NCI-H2029 (cell line): ENCODE measurements at places on chromosomes 11 and 22.
A peak's percentile ranks its signal among the peaks of the same experiment; 100 is the strongest.

DNA sequence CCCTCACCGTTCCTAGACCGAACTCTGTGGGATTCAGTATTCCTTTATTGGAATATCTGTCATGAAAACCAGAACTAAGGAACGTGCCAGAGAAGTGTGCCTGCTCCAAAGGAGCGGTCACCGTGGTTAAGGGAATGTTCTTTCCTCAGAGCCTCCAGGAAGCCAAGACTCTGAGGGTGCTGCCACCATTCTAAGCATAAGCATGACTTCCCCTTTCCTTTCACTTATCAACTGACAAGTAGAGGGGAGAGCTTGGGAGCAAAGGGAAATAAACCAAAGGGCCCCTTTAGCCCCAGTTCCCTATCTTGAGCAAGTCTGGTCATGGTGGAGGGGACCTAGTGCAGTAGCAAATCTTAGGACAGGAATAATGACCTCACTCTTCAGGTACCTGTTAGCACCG is 26.8 kb downstream of the CTR9 start:
- no peak for DNase-seq

GRCh38 chr11:112367895-112368294 is 107.2 kb upstream of the PLET1 start:
- no peak for DNase-seq

DNA sequence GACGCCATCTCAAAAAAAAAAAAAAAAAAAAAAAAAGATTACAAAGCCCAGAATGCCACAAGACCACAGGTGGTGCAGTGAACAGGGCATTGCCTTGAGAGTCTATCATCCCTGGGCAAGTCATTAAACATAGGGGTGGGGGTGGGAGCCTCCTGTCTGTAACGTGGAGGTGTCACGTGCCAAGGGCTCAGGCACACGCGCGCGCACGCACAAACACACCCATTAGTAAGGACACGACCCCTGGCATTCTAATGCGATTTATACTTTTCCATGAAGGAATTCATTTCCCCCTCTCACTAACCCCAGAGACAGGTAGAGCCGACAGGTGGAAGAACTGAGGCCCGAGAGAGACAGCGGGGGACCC is 5.8 kb upstream of the GCAT start:
- peak; percentile 42 for DNase-seq

DNA sequence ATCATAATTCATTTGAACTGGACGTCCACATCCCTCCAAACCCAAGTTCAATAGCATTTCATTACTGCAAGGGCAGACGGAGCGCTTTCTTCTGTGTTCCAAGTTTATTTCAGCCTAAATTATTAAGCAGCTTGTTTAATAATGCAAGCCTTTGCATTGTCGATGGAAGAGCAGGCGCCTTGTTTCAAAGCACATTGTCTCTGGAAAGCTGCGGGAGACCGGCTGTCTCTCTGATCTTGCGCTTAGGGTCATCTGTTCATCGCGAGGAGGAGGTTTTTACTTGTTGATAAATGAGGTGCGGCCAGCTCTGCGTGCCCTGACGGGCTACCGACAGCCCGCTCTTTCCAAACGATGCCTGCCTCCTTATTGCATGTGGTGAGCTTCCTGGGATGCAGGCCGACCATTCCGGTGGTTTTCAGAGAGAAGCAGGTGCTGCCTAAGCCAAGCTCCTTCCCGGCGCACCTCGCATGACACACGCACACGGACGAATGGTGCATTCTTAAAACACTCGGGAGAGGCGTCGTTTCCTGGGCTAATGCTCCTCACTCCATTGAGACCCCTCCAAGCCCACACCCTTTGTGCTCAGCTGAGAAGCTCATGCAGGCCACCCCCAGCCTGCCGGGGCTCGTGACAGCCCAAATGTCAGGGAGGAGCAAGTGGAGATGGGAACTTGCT is 456.9 kb downstream of the BRD1 start:
- no peak for DNase-seq

GRCh38 chr11:134355656-134356055 is 23.9 kb downstream of the GLB1L2 start:
- no peak for DNase-seq

- DNase-seq = no peak
Observed at GRCh38 chr11:101866619-101867491, 48.0 kb upstream of the CEP126 start.

GRCh38 chr22:30457981-30458380 is 13.8 kb downstream of the SEC14L3 start:
- DNase-seq = peak; percentile 35

- DNase-seq = no peak
Observed at GRCh38 chr11:123822599-123822998, 16.4 kb upstream of the OR6M1 start.

DNA sequence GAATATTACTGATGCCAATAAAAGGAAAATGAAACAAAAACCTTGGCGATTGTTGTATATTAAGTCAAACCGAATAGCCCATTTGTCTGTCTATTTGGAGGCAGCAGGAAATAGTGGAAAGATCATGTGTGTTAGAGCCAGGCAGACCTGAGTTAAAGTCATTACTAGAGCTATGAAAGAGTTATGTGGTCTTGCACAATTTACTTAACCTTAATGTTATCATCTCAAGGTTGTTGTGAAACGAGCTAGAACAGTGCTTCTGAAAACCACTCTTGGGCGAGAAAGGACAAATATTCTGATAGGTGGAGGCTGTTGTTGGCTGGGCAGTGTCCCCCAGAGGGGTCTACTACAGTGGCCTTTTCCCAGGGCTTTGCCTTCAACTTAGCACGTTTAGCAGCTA is 60.0 kb upstream of the NUP160 start:
- DNase-seq = no peak

DNA sequence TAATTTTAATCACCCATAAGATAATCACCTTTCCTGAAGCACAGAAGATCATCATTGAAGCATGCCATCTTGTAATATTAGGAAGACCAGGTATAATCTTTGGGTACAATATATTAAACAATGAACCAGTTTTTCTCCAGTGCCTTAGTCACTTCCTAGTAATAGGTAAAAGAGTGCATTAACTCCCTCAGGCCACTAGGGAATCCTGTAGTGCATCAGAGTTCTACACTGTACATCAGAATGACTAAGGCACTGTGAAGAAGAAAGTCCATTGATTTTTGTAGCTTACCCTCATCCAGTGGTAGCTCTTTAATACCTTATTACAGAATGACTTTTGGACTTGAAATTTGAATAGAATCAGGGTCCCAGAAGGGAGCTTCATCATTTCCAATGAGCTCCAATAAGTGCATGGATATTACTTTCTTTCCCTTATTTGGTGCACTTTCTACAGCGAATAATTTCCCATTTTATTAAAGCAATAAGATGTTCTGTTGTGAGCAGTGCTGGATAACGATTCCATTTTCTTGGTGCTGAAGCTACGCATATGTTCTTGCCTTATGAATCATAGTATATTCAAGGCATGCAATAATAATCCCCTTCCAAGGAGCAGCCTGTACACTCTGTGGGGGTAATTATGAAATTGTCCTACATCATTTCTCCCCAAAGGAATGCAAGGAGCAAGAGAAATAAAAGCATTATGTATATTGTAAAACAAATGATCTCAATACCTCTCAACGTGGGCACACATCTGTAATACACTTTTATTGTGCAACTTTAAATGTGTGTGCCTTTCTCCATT is 4.7 kb downstream of the C11orf87 start:
- no peak for DNase-seq

DNA sequence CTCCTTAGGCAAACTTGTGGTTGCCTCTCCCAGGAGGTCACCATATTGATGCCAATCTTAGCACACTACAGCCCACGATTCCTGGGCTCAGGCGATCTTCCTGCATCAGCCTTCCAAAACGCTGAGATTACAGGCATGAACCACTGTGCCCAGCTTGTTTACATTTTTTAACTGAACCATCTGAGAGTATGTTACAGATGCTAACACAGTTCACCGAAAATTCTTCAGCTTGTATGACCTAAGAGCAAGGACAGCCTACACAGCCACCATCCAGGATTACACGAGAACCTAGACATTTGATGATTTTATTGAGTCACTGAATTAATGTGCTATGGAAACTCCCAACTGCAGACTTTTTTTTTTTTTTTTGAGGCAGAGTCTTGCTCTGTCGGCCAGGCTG is 5.8 kb upstream of the LGALS1 start:
- no peak for DNase-seq

DNA sequence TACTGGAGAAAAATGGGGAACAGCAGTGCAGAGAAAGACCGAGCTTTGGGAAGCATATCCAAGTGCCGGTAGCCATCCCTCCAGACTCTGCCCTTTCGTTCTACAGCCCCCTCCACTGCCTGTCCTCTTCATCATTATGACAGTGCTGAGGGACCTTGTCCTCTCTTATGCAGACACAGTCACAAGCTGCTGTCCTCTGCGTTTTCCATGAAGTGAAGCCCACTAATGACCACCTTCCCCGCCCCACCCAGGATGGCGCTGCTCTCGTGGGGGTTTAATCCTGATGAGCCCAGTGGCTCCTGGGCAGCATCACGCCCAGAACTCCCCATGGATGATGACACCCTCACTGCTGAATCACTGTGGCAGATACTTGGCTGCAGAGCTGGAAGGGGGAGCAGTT is 157.7 kb downstream of the PKNOX2 start:
- DNase-seq = no peak

- DNase-seq = no peak
Observed at GRCh38 chr11:24453129-24453718, 43.6 kb upstream of the LUZP2 start.

DNA sequence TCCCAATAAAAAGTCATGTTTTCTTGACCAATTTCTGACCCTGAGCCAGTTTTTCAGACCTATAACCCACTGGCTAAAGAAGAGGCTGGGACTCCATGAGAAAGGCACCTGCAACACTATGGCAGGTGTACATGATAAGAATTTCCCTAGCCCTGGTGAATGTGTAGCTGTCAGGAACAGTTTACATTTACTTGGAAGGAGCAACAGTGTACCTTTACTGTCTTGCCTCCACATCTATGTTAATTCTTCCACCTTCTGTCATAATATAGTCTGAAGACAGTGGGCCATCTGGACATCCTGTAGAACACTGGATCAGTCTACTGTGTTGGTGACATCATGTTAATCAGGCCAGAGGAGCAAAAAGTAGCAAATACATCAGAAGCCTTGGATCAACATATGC is 72.1 kb upstream of the CD82 start:
- no peak for DNase-seq
